ENCODE measurements at places on chromosomes 11 and 22. TPM values are rescaled to one million over a fixed set of nuclear protein-coding genes. Genes with fewer than 3 reads are reported as not detected.

- H3K4me3 ChIP-seq = no peak overlapping the region
- no peaks in the 10 kb centered on the region for H3K27me3 ChIP-seq
- H3K27ac ChIP-seq = no peak overlapping the region
- no peaks in the 10 kb centered on the region for H3K36me3 ChIP-seq
- H3K4me1 ChIP-seq = no peaks in the 10 kb centered on the region
Measured at GRCh38 chr11:120633616-120634393, 122.3 kb downstream of the GRIK4 start.

The IL10RA gene
- 147 TPM for total RNA-seq

DNA sequence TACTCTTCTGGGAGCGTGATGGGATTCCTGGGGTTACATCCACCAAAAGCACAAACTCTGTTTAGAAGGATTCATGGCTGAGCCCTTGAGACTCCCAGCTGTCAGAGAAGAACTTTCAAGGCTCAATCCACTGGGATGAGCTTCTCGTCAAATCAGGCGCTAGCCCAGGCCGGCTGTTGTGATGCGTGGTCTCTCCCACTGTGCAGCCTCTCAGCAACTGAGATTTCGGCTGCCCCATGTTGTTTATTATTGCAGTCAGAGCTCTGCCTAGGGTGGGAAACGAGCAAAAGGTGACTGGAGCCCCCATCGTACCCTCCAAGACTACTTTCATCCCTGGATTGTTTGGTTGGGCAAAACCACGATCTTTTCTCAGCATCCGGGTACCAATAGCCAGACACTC, 251.6 kb downstream of the ETS1 start:
- H3K4me1 ChIP-seq = peaks cover 53% of the 10 kb centered on the region
- no peaks in the 10 kb centered on the region for H3K36me3 ChIP-seq
- no peak for DNase-seq
- H3K27ac ChIP-seq = no peak overlapping the region
- no peak overlapping the region for H3K4me3 ChIP-seq

- H3K36me3 ChIP-seq = no peaks in the 10 kb centered on the region
- H3K27ac ChIP-seq = no peak overlapping the region
- DNase-seq = no peak
Measured at GRCh38 chr11:134646561-134646960, 234.5 kb upstream of the B3GAT1 start.

DNA sequence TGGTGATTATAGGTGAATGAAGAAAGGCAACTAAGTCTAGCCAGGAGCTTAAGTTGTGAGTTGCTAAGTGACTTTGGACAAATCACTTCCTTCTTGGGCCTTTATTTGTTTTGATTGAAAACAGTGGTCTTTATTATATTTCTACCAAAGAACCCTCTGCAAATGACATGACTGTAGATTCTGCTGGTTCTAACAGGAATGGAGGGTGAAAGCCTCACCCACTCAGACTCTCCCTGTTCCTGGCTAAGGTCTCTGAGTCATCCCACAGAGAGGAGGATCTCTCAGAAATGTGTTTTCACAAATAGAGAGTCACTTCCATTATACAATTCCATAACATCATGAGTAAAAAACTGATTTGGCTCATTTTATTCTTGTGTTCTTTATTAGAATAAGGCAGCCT, 583.9 kb upstream of the LRRC4C start:
- H3K4me1 ChIP-seq = no peaks in the 10 kb centered on the region
- DNase-seq = no peak
- no peaks in the 10 kb centered on the region for H3K36me3 ChIP-seq
- H3K4me3 ChIP-seq = no peak overlapping the region

The TEX12 gene
- total RNA-seq = not detected

DNA sequence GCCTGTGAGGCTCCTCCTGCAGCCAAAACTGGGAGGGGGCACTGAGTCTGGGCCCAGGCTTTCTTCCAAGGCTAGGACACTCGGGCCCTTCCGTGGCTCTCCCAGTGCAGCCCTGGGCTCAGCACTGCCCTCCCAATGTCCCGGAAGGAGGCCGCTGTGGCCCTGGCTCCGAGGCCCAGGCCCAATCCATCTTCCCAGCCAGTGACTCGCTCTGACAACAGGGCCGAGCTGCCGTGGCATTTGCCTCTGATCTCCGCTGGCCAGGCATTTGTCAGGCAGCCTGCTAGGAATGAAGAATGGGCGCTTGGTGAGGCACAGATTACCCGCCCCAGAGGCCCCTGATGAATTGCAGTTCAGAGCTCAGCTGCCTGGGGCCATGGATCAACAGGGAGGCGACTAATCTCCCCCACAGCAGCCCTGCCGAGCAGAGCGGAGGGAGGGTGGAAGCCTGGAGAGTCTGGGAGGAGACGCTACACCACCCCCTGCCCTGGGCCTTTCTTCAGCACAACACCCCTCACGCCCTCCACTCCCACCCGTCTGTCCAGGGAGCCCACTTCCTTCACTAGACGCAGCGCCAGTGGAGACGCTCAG, 8.3 kb downstream of the FXYD2 start:
- H3K27me3 ChIP-seq = peaks cover 2% of the 10 kb centered on the region
- no peaks in the 10 kb centered on the region for H3K36me3 ChIP-seq
- DNase-seq = no peak
- H3K4me3 ChIP-seq = peak overlapping the region; percentile 19

DNA sequence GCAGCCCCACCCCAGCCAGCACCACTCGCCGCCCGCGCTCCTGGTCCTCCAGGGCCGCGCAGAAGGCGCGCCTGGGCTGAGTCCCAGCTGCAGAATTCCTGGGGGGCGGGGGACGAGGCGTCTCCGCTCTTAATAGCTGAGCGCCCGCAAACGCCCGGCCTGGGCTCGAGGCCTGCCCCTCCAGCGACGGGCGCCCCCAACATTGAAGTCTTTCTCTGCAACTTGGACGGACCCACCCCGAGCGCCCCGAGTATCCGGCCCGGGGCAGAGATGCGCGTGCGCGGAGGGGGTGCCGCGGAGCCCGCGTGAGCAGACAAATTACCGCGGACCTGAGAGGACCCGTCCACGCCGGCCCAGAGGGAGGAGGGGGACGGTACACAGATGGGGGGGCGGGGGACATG, 6.7 kb upstream of the SYT7 start:
- H3K4me1 ChIP-seq = peaks cover 5% of the 10 kb centered on the region
- no peaks in the 10 kb centered on the region for H3K36me3 ChIP-seq
- peaks cover 56% of the 10 kb centered on the region for H3K27me3 ChIP-seq
- DNase-seq = no peak

The RIMBP3B gene
- not detected for total RNA-seq

Measured in activated T-helper 2 cell treated with anti-CD3 and anti-CD28 coated beads, Interferon-gamma antibody, Interleukin-2, Interleukin-4, amounts not matched to agents 10 μg/mL and 5 μg/mL and 100 μg/mL, durations not matched to agents 14 hours and 24 hours and 36 hours (primary cell).